Pulmonary artery endothelial cell (primary cell): ENCODE measurements at places on chromosomes 6 and 20. TPM values are rescaled to one million over a fixed set of nuclear protein-coding genes. Genes with fewer than 3 reads are reported as not detected.

MYBL2 gene
- 26.6 and 41.9 TPM in 2 replicates for total RNA-seq

LTV1 gene
- total RNA-seq: 27.2 and 30.8 TPM in 2 replicates

ELOVL2 gene
- total RNA-seq: not detected in 2 replicates

DNA sequence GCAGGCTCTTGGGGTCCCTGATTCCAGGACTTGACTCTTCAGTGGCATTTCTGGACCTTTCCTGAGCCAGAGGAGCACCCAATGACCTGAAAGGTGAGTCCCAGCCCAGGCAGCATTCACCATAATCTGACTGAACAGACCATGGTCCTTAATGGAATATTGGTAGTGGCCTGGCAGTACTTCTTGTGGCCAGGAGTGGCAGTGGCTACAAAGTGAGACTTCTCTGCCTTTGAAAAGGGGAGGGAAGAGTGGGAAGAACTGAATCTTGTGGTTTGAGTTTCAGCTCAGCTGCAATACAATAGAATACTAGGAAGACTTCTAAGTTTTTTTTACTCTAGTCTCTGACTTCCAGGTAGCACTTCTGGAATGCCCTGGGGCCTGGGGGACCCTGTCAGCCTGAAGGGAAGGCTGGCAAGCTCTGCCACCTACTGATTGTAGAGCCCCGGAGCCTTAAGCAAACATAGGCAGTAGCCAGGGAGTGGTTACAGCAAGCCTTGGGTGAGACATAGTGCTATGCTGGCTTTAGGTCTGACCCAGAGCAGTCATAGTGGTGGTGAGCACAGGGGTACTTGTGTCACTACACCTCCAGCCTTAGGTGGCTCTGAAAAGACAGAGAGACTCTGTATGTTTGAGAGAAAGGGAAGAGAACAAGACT is 674.2 kb upstream of the MANEA start:
- DNase-seq: no peak

- no peak for DNase-seq
These were observed 24.1 kb downstream of the KIF25 start for GRCh38 chr6:168021581-168021980.

DNA sequence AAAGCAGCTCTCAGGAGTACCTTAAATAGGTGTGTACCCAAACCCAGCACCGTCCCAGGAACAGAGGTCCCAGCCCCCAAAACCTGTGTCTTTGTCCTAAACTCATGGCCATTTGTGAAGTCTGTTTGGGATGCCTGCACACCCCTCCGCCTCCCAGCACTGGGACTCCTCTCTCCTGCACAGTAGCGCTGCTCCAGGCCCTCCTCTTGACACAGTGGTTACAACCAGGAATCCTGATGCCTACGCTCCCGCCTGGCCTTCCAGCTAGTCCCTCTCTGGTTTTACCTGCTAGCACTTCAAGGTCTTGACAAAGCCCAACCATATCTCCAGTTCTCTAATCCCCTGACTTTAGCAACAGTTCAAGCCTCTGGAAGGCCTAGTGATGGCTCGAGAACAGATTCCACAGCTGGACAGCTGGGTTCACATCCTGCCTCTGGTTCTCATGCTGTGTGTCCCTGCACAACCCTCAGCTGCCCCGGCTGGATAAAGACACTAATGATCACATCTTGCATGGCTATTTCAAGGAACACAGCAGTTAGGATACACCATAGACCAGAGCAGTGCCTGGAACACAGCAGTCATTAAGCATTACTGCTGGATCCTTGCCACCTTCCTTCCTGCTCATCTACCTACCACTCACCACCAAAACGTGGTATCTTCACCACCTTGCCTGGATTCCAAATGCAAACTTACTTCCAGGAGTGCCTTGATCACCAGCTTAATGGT is 5.6 kb downstream of the PSMA7 start:
- DNase-seq: no peak
